LNCaP clone FGC (cell line): ENCODE measurements at places on chromosomes 4 and X.

- DNase-seq = no peak
Measured at GRCh38 chr4:4455210-4455865, 68.4 kb downstream of the NSG1 start.

DNA sequence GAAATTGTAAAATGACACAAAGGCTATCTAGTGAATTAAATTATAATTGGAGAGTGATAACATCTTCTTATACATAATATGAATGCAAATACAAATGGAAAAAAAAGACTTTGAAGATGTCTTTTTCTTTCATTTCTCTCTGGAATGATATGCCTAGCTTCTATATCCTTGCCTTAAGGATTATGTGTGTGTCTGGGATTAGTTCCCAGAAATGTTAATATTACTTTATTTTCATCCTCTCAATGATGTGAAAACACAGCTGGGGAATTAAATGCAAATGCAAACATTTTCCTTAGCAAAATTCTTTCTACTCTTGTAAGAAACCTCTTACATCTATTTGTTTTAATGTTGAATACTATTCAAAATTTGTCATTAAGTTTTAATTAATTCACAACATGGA is 441.9 kb downstream of the FSTL5 start:
- DNase-seq = no peak

DNA sequence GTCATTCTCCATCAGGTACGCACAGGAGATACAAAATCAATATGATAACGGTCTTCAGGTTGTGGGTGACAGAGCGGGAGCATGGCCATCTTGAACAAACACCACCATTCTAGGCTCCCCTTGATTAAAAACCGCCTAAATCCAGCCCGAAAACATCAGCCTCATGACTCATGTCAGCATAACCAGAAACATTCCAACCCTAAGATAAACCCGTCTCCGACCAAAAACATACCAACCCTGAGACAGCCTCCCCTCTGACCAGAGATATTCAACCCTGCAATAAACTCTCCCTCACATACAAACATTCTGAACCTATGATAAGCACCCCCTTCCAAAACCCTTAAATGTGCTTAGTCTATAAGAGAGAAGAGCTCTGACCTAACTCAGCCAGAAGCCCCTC is 157.9 kb downstream of the DHRSX start:
- DNase-seq = no peak

DNA sequence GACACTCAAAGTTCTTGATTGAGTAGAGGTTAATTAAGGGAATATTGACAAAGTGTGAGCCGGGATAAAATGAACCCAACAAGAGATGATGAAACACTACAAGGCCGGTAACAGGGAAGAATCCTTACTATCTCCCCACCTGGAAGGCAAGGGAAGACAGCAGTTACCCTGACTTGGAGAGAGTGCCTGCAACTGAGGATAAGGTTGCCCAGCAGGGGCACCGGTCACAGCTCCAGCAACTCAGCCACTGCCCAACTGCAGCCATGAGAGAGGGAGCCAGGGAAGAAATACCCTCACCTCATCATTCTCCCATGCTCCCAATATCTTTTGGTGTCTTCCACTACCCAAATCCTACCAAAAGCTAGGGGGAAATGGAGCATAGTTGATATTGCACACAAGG is 212.7 kb downstream of the KCTD8 start:
- no peak for DNase-seq

DNA sequence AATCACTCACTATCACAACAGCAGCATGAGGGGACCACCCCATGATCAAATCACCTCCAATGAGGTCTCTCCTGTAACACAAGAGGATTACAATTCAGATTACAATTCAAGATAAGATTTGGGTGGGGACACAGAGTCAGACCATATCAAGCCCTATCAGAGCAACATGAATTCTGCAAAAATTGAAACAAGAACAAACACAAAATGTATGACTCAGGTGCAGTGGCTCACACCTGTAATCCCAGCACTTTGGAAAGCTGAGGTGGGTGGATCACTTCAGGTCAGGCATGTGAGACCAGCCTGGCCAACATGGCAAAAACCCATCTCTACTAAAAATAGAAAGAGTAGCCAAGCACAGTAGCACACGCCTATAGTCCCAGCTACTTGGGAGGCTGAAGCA is 13.4 kb upstream of the HPSE start:
- no peak for DNase-seq
